ENCODE measurements at places on chromosomes 2 and 18.

- DNase-seq = no peak
Measured at GRCh38 chr2:236525411-236525997, 44.1 kb upstream of the ACKR3 start.

DNA sequence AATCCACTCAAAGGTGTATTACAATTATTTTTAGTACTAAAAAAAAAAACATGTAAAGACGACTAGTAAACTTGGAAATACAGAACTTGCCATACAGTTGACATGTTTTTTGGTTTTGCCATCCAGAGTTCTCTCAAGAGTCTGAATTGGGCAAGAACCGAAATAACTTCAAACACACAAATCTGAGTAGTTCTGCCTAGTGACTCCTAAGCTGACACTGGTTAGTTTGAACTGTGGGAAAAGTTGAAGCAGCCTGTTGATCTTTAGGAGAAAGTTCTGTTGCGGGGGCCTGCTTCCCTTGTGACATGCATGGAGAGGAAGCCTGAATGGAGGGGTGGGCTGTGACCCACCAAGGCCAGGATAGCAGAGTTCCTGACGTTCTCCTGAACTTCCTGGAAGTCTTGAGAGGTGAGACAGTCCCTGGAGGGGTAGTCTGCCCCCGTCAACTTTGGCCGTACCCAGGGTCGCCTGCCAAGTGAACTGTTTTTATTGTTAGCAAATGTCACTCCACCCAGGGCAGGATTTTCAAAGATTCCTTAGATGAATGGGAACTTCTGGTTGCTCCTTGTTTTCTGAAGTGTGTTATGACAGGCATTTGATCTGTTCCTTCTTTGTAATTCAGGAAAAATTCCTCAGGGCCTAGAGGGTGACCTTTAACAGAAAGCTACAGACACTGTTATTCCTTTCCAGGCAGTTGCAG lies 85.6 kb upstream of the SPTBN1 start:
- peak; percentile 74 for DNase-seq

DNA sequence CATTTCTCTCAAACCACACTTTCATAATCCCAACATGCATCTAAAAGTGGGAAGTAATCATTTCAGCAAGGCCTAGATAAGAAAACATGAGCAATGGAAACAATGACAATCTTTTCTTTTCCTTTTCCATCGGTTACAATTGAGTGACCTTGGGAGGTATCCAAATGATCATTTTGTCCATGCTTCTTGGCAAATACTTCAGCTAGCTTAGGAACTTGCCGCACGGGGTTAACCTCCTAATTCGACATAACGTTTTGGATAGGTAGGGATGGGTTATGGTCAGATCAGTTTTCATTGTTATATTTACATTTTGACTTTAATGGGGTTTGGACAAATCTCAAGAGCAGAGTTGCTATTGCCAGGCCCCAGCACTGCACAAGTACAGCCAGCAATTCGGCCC lies 4.6 kb upstream of the PTPRM start:
- no peak for DNase-seq

DNA sequence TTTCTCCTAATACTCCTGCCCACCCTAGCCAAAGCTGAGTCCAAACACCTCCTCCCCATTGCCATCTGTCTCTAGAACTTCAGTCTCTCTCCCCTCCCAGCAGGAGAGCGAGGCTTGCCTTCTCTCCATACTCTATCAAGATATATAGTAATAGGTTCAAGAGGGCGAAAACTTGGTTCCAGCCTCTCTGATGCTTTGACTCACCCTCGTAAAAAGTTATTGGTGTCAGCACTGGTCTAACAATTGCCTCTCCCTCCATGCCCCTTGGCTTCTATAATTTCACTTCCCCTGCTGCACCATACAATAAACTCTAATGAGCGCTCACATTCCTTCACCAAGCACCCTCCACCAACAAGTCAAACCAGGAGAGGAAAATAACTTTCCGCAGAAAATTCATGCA lies 797.3 kb downstream of the BCL11A start:
- no peak for DNase-seq

- DNase-seq = no peak
Measured at GRCh38 chr2:239259603-239260298, 141.1 kb downstream of the HDAC4 start.

GRCh38 chr2:21804151-21804550 lies 680.4 kb downstream of the TDRD15 start:
- no peak for DNase-seq

- no peak for DNase-seq
Measured at GRCh38 chr18:24499814-24500213, 39.4 kb downstream of the HRH4 start.

DNA sequence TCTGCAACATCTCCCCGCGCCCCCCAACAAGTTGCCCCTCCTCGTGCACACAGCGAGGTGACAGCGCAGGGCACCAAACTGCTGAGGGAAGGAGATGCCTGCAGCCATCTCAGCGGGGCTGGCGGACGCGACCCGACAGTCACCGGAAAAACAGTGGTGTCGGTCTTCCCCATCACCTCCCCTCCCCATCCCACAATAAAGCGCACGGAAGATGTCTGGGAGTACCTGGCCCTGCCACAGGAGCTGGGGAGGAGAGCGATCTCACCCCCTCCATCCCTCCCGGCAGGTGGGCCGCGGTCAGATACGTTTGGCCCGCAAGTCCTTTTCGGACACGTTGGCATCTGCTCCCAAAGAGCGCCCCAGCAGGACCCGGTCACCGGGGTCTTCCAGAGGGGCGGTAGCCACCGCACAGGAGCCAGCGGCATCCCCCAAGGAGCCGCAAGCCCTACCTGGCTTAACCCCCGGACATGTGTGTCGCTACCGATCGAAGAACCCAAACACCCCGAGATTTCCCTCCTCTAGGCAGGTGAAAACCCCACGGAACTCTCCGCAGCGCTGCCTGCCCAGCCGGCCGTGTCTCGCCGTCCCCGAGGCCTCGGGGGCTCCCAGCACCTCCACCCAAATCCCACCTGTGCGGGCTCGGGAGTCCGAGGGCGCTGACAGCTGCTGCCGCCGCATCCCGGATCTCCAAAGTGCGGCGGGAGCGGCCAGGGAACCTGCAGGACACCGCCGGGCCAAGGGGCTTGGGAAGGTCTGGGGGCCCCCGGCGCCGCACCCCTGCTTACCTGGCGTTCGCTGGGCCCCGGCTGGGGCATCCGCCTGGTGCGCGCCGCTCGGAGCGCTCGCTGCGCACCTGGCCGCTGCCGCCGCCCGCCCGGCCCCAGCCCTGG lies 657 bp downstream of the ATP8B1 start:
- no peak for DNase-seq

DNA sequence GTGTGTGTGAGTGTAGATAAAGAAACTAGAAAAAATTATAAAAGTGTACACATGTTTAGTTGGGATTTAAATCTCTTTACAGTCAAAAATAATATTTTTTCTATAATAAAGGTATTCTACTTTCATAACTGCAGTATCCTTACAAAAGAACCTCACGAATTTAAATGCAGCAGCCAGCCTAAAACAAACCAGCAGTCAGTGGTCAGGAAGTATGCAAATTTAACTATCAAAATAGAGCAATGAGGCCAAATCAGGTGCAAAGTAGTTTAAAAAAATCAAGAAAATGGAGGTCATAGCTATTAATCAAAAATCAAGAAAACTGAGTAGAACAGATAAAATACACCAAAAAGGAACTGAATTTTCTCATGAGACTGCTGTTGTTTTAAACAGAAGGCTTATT lies 407.1 kb downstream of the CDH19 start:
- no peak for DNase-seq

DNA sequence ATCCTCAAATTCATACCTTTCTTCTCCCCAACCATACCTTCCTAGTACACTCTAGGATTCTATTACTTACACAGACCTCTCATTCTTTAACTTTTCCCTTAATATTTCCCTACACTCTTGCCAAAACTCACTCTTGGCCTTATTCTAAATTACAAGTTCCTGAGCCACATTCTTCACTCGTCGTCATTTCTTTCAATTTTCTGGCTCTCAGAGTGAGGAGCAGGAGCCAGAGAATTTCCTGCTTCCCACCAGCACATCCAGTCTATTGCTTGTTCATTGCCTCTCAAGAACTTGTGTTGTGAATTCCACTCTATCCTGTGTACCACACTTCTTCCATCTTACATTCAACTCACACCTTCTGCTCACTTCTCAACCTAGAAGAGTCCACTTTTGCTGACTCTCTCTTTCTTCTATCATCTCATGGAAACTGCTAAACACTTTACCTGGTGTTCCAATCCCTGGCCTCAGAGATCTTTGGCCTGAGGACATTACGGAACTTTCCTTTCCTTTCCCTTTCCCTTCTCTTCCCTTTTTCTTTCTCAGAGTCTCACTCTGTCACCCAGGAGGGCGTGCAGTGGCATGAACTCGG lies 171.6 kb downstream of the PLCL1 start:
- no peak for DNase-seq

DNA sequence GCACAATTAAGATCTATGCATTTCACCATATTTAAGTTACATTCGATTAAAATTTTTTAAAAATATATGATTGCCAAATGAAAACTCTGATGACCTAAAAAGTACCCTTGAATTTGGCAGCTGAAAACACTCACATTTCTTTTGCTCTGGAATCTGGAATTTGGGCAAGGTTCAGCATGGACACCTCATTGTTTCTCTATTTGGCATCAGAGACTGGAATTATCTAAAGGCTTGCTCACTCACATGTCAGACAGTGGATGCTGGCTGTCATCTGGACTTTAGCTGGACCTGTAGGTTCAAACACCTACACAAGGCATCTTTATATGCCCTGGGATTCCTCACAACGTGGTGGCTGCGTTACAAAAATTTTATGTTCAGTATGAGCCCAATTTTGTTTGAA lies 16.1 kb downstream of the MBOAT2 start:
- no peak for DNase-seq

GRCh38 chr2:187171318-187171717 lies 276.7 kb downstream of the CALCRL start:
- DNase-seq = no peak

GRCh38 chr2:117127680-117128079 lies 686.8 kb upstream of the DDX18 start:
- DNase-seq = no peak

- DNase-seq = no peak
Measured at GRCh38 chr2:156486147-156486546, 50.0 kb downstream of the GPD2 start.

GRCh38 chr18:24754583-24755253 lies 294.3 kb downstream of the HRH4 start:
- DNase-seq = no peak

DNA sequence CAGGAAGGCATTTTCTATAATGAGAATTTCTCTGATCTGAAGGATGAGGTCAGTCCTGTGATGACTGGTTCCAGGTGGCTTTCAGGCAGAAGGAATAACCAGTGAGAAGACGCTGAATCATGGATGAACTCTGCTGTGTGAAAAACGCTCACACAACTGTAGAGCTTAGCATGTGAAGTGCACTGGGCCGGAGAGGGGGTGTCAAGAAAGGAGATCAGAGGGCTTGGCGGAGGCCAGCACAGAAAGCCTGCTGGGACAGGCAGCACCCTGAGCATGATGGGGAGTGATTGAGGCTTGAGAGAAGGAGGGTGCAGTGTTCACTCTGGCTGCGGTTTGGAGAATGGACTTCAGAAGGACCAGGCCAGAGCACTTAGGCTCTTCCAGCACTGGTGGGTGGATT lies 236.5 kb downstream of the TPGS2 start:
- no peak for DNase-seq

GRCh38 chr2:172358691-172359556 lies 68.5 kb upstream of the ITGA6 start:
- DNase-seq = peak; percentile 34

GRCh38 chr2:45836316-45836715 lies 184.8 kb downstream of the PRKCE start:
- no peak for DNase-seq

GRCh38 chr2:9388199-9388681 lies 35.1 kb downstream of the ITGB1BP1 start:
- DNase-seq = no peak

Measured in left cardiac atrium (tissue), 4 donors.